ENCODE measurements at places on chromosomes 16 and 17. TPM values are rescaled to one million over a fixed set of nuclear protein-coding genes. Genes with fewer than 3 reads are reported as not detected.

Gene RAB11FIP4
- total RNA-seq, result 44.7 TPM

Gene AIPL1
- total RNA-seq, result not detected

Gene CCL17
- not detected for total RNA-seq

Gene CSH2
- not detected for total RNA-seq

Gene NAGS
- total RNA-seq, result 2.1 TPM

Gene SMIM5
- 9.3 TPM for total RNA-seq

Gene KRTAP4-1
- total RNA-seq, result not detected

Gene CDRT4
- total RNA-seq, result 5.4 TPM

Gene ABCA8
- total RNA-seq, result 4.7 TPM

Gene MYH2
- total RNA-seq, result not detected
